ENCODE measurements at places on chromosomes 3 and 15.
A peak's percentile ranks its signal among the peaks of the same experiment; 100 is the strongest.

DNA sequence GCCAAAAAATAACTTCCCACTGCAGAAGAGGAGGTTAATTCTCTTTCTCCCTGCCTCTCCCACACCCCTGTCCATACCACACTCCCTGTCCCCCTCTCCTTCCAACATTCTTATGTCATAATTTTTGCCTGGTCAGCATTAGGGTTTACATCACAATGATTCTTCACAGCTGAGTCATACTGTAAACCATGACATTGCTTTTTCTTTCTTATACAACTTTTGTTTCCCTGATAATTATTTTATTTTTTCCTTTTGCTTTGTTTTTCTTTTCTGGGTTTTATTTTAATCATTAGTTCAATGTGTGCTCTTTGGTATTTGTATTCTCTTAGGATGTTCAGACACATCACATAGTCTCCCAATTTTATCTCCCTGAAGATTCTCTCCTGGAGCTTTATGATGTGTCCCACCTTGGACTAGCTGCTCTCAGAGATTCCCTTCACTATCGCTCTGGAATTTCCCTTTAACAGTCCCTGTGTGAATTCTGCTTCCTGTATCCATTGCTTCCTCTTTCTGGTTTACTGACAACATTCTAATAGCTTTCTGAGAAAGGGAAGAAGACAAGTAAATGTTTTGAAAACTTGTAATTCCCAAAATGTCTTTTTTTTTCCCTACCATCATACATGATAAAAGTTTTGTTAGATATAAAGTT lies 70.7 kb downstream of the SOX2 start:
- no peak for DNase-seq

DNA sequence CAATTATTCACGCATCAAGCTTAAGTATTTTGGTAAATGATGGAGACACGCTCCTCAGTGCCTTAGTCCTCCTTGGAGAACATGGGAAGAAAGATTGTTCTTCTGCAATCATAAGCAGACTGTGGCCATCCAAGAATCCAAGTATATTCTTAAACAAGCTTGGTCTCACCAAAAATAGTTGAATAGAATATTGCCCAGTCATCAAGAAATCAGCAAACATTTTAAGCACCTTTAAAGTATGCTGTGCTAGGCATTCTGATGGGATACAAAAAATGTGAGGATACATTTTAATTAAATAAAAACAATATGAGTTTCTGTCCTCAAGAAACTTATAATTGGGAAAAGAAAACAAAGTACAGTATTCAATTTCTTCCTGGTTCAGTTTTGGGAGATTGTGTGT lies 445.5 kb downstream of the CNTN4 start:
- DNase-seq, result no peak

GRCh38 chr3:136916223-136916622 lies 41.6 kb upstream of the IL20RB start:
- DNase-seq, result no peak

DNA sequence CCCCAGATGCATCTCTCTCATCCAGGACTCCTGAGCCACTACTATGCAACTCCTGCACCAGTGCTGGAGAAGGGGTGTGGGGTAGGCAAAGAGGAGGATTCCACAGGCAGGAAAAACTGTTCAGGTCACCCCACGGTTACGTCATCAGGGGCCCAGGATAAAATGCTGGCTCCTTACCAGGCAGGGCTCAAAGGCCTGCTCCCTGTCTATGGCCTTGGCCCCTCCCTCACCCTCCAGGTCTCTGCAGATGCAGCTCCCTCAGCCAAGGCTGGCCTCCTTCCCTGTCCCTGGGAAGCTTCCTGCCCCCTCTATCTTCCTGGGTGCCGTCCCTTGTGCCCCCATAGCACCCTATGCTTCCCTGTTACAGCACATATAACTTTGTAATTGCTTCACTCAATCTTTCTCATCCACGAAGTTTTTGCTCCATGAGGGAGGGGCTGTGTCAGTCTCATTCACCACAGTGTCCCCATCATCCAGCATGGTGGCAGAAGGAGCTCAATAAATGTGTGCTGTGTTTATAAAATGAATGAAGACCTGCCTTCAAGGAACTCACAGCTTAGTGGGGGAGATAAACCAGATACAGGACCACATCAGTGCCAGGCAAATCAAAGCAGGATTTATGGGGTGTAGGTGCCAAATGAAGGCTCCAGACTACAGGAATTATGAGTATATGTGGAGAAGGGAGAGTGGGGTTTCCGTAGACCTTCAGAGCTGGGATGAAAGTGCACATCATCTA lies 18.6 kb downstream of the KBTBD13 start:
- DNase-seq, result no peak

- DNase-seq, result no peak
Measured at GRCh38 chr3:170078620-170079281, 41.0 kb downstream of the GPR160 start.

GRCh38 chr3:159950156-159950898 lies 38.3 kb upstream of the IL12A start:
- no peak for DNase-seq

- DNase-seq, result no peak
Measured at GRCh38 chr15:66586155-66586976, 20.6 kb upstream of the LCTL start.

DNA sequence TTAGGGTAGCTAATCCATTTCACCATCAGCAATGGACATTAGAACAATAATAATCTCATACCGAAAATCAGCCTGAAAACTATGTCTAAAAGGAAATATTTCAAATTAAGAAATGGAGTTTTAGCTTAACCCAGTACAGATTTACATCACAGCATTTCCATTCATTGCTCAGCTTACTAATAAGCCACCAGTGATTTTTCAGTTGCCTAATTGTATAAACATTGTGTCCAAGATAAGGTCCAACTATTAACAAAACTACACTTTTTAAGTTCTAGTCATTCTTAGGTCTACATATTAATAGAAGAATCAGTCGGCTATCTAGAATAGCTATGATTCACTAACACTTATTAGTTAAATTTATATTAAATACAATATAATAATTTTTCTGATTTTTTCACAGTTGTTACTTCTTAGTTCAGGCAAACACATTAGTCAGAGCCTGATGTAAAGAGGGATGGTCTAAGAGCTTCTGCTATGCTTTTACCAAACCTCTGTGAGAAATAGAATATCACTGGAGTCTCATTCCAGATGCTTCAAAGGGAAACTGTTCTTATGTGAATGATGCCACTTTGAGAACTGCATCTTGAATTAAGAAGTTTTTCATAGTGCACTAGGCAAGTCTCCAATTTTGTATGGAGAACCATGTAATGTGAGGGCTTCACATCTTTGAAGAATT lies 74.1 kb downstream of the CMSS1 start:
- DNase-seq, result no peak

DNA sequence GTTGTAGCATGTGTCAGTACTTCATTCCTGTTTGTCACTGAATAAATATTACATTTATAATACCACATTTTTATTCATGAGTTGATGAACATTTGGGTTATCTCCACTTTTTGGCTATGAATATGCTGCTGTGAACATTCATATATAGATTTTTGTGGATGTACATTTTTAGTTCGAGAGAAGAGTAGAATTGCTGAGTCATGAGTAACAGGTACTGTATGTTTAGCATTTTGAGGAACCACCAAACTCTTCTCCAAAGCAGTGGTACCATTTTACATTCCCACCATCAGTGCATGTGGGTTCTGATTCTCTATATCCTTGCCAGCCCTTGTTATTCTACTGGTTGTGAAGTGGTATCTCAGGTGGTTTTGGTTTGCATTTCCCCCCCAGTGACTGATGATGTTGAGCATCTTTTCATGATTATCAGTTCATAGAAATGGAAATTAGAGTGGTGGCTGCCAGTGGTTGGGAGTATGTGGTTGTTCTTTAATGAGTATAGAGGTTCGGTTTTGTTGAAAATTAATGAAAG lies 59.6 kb downstream of the CCDC66 start:
- no peak for DNase-seq

DNA sequence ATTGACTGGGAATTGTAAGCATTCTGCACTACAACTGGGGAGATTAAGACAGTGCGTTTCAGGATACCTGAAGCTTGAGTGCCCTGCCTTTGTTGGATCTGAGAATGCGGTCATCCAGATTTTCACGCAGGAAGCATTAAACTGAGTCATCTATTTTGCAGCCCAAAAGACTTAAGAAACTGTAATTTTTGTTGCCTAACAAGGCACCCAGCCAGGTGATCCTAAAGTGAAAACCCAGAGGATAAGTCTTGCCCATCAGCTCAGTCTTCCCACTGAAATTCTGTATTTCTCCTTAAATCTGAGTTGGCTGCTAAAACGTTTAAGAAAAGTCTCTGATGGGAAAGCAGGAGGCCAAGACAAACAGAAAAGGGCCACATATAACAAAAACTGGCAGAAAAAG lies 242.5 kb upstream of the TMCO5A start:
- DNase-seq, result no peak

DNA sequence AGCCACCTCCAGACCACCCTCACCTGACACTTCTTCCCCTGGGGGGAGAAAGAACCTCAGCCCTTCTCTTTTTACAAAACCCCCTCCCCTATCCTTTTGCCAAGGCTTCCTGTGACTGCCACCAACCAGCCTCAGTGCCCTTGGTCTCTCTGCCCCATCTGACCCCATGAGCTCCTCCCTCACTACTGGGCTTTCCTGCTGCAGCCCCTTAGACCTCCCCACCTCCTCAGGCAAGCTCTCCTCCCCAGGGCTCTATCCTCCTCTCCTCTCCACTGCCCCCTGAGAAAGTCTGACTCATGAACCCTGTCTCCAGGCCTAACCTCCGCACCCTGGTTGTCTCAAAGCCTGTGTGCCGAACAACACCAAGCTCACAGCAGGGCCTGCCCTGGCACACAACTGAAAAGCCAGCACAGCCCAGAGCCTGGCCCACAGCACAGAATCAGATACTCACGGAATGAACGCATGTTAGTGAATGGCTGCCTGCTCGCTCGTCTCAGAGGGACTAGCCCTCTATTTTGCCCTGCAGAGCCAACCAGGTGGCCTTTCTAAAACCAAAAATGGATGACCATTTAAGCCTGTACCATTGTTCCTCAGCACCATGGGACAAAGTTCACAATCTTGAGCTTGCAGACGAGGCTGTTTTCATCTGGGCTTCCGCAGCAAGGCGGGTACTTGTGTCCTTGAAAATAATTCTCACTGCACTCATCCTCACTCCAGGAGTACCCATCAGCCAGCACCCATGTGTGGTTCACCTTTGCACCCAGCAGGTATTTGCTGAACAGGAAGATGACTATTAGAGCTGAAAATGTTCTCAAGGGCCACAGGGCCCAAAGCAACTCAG lies 1.7 kb downstream of the CHDH start:
- peak; percentile 32 for DNase-seq

DNA sequence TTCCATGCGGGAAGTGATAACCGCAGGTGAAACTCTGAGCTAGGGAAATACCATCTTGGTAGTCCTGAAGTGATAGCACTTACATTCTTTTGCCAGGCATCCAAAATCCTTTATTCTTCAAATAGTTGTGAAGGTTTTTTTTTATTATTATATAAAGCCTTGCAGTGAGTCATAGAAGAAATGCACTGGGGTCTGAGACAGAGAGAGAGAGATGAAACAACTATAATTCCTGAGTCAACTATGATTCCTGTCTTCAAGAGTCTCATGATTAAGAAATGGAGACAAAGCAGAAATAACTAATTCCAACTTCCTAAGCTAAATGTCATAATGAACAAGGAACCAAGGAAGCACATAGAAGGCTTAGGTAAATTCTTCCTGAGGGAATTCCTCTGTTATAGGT lies 495.6 kb downstream of the LPP start:
- no peak for DNase-seq

DNA sequence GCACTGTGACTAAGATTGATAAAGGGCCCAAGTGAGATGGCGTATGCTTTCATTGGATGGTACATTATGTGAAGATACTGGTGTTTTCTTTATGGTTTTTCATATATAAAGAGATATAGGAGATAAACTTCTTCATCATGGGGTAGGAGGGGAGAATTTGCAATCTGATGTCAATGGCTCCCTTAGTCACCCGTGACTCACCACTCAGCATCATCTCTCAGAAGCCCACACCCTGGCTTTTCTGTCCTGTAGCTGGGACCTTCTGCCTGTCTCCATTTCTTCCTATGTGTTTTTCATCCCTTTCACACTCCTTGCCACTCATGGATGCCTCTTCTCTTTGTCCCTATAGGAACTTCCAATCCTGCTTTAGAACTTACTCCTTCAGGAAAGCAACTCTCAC lies 114.3 kb upstream of the SEMA6D start:
- DNase-seq, result no peak

- peak; percentile 4 for DNase-seq
Measured at GRCh38 chr15:83299462-83299861, 15.0 kb upstream of the BNC1 start.

DNA sequence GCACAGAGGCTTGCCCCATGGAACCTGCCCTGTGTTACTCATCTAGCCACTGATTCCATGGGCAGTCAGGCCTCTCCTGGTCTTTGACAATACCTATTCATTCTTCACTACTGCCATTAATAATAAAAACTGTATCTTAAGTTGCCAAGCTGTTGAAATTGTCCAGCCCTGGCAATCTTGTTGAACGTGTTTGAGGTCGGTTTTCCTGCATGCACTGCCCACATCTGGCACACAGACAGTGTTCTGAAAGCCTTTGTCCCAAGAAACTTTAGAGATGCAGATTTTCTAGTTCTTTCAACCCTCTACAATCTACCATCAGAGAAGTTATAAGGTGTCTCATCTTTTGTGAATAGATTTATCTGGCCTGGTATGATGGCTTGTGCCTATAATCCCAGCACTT lies 567.2 kb upstream of the NECTIN3 start:
- no peak for DNase-seq

DNA sequence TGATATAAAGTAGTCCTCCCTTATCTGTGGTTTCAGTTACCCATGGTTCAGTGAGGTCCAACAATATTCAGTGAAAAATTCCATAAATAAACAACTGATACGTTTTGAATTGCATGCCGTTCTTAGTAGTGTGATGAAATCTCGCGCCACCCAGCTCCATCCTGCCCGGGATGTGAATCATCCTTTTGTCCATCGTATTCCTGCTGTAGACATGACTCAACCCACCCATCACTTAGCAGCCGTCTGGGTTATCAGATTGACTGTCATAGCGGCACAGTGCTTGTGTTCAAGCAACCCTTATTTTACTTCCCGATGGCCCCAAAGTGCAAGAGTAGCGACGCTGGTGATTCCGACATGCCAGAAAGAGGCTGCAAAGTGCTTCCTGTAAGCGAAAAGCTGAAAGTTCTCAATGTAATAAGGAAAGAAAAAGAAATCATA lies 48.0 kb upstream of the MEX3B start:
- no peak for DNase-seq

DNA sequence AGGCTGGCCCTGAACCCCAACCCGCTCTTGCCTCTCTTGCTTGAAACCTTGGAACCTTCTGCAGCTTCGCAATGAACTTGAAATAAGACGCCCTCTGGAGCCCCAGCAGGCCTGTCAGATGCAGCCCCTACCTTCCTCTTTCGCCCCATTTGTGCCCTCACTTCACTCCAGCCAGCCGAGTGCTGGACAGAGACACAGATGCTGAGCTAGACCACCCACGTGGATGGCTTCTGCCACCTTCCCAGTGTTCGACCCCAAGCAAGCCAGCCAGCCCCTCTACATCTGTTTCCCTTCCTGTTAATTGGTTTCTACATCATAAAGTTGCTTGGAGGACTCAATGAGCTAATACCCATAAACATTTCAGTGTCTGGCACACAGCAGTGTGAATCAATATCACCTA lies 23.8 kb upstream of the SNRPA1 start:
- no peak for DNase-seq
